ENCODE measurements at places on chromosomes 4 and X. TPM values are rescaled to one million over a fixed set of nuclear protein-coding genes. Genes with fewer than 3 reads are reported as not detected.

Gene RGN
- 0.70 TPM for total RNA-seq

Gene DDX60
- 2.1 TPM for total RNA-seq

Gene ANKRD50
- 29.3 TPM for total RNA-seq

Gene KLKB1
- total RNA-seq, result 0.49 TPM

Gene SPANXA1
- not detected for total RNA-seq

DNA sequence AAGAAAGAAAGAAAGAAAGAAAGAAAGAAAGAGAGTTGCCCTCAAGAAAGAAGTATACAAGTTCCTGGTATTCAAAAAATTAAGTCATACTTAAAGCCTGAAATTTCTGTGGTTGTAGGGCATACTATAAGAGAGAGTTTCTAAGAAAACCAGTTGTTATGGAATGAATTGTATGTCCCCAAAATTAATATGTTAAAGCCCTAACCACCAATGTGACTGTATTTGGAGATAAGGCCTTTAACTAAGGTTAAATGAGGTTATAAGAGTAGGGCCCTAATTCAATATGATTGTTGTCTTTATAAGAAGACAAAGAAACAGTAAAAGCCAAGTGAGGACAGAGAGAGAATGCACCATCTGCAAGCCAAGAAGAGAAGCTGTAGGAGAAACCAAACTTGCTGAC, 521.1 kb downstream of the CCSER1 start:
- DNase-seq, result no peak

DNA sequence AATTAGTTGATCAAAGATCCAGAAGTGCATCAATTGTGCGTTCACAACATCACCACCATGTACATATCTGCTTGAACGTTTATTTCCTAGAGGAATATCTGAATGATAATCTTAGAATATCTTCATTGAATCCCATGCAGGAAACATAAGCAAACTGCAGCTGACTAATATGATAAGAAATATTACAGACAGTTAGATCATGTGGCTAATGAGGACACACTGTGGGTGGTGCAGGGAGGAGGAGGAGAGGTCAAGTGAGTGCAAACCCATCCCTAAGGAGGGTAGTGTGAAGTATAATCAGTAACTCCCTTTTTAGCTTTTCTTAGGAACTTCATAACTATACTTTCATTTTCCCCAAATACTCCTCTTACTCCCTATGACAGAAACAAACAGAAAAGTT, 58.3 kb upstream of the HPGD start:
- DNase-seq, result no peak

- no peak for DNase-seq
Observed at GRCh38 chrX:111467896-111468295, 43.5 kb upstream of the SERTM2 start.

GRCh38 chr4:40514497-40514951, 115.1 kb downstream of the RBM47 start:
- DNase-seq, result no peak

DNA sequence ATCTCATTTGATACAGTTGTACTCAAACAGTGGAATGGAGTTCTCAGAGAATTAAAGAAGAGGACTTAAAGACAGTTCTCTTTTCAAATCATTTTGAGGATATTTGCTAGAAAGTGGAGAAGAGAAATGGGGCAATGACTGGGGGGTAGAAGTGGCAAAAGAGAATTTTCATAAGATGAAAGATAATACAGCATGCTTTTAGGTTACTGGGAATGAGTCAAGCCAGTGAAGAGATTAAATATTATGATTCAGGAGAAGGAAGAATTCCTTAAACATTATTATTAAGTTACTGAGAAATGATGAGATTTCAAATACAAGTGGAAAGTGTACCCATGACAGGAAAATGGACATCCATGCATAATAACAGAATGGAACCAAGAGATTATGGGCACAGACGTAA, 219.0 kb upstream of the DKK2 start:
- no peak for DNase-seq

GRCh38 chr4:23967281-23967680, 77.4 kb upstream of the PPARGC1A start:
- no peak for DNase-seq

All from neural crest cell (in vitro differentiated cells).